H54 (cell line): ENCODE measurements at places on chromosomes 3 and 15.
A peak's percentile ranks its signal among the peaks of the same experiment; 100 is the strongest.

DNA sequence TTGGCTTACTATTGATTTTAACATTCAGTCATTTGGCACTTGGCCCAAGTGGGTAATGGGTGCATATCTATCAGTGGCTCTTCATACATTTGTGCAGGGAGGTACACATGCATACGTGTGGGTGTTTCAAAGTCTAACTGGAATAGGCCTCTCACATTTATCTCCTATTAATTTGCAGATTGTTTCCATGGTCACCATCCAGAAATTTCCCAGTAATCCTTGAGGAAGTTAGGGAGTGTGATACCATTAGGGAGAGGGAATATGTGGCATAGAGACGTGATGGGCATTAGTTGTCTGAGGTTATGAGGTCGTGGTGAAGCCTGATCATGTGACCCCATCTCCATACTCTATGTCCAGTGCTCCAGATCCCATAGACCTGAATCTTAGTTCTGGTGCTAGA is 102.8 kb downstream of the LPP start:
- no peak for DNase-seq

- no peak for DNase-seq
These were observed 11.1 kb upstream of the PIK3R4 start for GRCh38 chr3:130757611-130758150.

- no peak for DNase-seq
These were observed 12.8 kb upstream of the KLHL40 start for GRCh38 chr3:42672515-42672914.

- no peak for DNase-seq
These were observed 70.0 kb downstream of the MEF2A start for GRCh38 chr15:99635794-99636193.

DNA sequence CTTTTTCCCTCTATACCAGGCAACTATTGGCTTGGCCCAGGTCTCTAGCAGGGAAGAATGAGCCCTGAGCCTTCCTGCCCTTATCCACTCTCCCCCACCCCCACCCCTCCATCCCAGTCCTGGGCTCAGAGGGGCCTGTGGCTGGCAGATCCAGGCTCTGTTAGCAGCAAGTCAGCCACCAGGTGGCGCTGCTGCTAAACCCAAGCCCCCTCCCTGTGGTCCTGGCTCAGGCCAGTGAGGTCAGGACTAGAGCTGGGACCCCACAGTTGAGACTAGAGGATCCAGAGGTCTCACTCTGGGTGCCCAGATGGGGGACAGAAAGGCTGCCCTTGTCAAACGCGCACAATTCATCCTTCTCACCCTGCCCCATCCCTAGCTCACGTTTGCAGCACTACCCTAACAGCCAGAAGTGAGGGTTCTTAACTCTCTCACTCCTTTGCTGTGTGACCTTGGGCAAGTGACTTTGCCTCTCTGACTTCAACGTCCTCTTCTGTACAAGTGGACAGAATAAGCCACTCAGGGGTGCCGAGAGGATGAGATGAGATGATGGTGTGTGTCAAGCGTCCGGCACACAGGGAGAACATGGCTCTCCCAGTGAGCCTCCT is 46.8 kb upstream of the SLC6A1 start:
- DNase-seq: peak; percentile 71

- no peak for DNase-seq
These were observed 40.1 kb downstream of the ACAN start for GRCh38 chr15:88843334-88843733.

GRCh38 chr3:189529889-189530471 is 101.2 kb upstream of the TP63 start:
- DNase-seq: no peak
